ENCODE measurements at places on chromosomes 11 and 22.
A peak's percentile ranks its signal among the peaks of the same experiment; 100 is the strongest.

DNA sequence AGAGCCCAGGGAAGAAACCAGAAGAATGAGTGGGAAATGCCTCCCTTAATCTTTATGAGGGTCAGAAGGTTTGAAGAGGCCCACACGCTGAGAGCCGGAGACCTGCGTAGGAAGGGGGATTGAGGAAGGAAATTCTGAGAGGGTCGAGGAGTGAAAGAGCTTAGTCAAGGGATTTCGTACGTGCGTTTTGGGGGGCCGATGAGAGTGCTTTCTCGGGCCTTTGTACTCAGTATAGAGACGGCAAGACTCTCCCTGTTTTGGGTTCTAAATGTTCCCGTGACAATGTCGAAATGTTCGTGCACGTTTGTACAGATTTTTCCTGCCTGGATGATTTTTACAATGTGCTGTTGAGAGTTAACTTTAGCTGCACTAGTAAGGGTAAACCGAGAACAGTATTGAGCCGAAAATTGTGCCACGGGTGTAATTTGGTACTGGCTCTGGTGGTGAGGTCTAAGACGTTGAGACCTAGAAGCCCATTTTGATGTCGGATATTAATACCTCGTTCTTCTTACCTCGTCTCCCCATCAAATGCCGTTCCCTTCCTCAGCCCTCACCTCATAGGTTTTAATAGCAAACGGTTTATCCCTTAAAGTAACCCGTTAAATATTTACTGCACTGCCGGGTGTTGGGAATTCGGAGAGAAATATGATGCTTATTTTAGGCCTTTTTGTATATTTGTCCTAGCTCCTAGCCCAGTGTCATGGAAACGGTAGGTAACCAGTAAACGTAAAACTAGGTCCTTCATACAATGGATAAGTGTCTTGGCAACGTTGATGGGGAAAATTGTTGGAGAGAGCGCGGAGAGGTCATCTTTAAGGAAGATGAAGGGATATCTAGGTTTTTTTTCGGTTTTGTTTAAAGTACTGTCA lies 734 bp downstream of the C11orf58 start:
- DNase-seq = peak; percentile 38

GRCh38 chr22:38675833-38676232 lies 5.9 kb upstream of the TOMM22 start:
- DNase-seq = no peak

DNA sequence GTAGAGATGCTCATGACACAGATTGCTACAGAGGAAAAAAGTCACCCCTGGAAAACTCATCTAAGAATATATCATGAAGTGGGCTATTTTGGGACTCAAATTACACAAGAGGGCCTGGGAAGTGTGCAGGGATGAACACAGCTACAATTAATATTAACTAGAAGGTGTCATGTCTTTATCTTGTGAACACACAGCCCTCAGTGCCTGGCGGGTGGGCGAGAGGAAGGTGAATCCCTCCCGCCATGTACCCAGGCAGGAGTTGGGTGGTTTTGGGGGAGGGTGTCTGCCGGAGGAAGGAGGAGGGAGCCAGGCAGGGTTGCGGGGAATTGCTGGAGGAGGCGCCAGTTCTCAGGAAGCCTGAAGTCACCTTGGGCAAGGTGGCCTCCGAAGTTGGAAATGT lies 5.1 kb upstream of the FAM83F start:
- DNase-seq = no peak

DNA sequence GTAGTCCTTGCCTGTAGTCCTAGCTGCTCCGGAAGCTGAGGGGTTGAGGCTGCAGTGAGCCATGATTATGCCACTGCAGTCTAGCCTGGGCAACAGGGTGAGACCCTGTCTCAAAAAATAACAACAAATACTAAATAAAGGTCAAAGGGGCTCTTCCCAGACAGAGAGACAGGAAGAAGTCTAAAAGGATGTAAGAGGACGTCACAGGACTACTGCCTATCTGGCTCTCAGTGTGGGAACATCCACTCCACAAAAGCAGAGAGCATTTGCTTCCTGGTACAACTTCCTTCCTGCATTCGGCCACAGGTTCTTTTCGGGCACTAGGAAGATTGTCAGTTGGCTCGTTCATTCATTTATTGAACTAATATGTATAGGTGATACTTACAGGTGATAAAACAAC lies 110.6 kb downstream of the SGSM3 start:
- no peak for DNase-seq

DNA sequence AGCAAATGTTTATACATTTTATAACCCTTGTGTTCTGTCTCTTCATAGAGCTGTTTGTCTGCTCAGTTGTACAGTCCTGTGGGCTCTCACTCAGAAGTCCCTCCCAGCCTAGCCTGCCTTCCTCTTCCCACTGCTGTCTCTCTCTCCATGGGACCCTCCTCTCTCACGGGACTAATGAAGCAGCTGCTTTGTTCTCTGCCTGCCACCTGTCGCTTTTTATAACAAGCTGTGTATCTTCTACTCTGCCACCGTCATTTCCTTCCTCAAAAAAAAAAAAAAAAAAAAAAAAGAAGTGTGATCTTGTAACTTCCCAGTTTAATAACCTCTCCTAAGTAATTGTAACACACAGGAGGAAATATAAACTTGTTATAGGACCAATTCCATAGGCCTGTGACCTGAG lies 92.2 kb upstream of the ALKBH3 start:
- no peak for DNase-seq

DNA sequence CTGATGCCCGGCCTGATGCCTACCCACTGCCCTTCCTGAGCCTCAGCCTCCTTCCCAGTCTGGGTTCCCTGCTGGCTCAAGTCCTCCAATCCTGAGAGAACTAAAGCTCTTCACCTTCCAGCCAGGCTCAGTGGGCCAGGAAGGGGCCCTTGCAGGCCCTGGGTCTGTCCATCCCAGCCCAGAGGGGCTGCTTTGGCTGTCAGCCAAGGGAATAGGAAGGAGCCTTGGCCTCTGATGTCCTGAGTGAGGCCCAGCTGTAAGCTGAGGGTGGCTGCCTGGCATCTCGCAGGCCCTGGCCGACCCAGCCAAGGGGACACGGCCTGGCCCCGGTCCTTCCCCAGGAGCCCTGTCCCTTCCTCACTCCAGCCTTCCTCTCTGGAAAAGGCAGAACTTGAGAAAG lies 83.4 kb downstream of the DHCR7 start:
- DNase-seq = no peak

GRCh38 chr11:31817621-31818424 lies 6.7 kb upstream of the PAX6 start:
- DNase-seq = no peak

- DNase-seq = no peak
These were observed 3.6 kb downstream of the ASCL2 start for GRCh38 chr11:2266586-2267305.

GRCh38 chr11:33703234-33703633 lies 2.6 kb upstream of the C11orf91 start:
- no peak for DNase-seq

DNA sequence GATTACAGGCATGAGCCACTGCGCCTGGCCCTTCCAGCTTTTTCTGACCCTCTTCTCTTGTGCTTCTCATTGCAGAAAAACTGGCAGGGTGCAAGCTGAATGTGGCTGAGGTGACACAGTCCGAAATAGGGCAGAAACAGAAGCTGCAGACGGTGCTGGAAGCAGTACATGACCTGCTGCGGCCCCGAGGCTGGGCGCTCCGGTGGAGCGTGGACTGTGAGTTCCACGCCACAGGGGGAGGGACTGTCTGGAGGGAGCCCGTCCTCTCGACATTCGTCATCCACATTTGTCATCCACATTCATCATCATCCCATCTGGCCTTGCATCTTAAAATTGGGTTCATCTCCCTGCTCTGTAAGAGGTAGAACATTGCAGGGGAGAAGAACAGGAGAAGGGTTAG lies 49.3 kb upstream of the PARVG start:
- DNase-seq = no peak

DNA sequence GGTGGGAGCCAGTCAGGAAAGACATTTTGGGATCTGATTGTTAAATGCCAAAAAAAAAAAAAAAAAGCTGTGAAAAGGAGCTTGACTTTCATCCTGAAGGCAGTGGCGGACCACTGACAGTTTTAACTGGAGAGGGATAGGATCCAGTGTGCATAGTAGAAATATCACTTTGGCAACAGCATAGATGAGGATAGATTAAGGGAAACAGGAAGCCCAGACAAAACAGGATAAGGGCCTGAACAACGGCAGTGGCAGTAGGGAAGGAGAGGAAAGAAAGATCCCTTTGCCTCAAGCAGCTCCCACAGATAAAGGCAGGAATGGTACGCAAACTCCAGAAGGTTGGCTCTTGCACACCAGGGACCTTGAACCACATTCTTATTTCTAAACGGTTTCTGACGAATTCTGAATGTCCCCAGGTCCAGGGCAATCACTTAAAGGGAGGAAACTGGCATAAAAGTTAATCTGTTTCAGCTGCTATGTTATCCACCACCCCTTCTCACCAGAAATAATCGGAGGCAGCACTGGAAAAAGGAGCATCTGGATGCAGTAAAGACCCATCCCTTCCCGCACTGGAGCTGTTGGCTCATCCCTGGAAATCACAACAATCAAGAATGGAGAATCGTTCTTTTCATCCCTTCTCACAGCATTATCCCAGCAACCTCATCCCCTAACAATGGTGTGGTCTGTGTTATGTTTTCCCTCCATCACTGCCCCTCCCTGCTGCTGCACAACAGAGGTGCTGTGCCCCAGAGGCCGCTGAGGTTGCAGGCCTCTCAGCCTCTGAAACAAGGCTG lies 99.1 kb downstream of the GAB2 start:
- no peak for DNase-seq

DNA sequence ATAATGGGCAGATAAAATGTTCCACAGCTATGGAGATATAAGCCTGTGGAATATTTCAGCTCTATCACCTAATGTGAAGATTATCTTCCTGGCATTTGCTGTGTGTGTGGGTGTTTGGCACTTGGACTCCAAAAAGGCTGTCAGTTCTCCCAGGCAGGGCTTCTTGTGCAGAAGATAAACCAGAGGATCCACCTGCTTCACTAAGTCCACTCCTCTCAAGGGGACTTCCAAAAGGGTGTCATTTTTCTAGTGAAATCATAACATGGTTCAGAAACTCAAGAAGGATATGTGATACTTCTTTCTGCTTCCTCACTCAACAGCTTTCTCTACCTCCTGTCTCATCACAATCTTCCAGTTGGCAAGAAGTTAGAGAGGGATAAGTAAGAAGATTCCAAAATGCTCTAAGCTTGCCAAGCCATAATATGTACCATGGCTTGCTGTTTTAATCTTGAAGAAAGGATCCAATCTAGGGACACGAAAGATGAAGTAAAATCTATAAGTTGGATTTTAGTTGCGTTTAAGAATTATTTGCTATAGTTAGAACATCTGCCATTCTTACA lies 206.2 kb upstream of the MTMR2 start:
- no peak for DNase-seq

DNA sequence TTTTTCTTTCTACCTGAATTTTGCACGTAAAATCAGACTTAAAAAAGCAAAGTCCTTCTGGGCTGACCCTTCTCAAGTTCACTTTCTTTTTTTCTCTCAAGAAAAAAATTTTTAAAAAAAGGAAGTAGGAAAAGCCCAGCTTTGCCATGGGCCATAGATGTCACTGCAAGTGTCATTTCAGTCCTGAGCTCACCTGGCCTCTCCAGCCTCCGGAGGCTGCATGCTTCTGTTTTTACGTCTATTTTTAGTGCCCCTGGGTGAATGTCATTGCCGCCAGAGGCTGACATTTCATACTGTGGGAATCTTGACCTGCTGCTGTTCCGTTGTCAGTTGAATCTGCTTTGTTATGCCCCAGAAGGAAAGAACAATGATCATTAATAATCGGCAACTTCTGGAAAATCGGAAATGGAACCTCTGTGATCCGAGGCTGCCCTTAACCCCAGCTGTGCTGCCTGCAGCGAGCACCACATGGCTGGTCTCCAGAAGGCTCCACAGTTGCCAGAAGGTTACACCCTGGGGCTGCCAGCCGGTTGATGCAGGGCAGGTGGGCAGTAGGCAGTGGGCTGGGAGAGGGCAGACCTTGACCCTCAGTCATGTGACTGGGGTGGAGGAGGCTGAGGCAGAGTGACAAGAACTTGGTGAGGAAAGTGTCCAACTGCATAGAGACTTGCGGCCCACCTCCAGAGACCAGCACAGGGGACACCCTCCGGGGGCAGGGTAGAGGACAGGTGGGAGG lies 16.7 kb upstream of the MYEOV start:
- no peak for DNase-seq

- no peak for DNase-seq
These were observed 85.2 kb downstream of the CCDC34 start for GRCh38 chr11:27277843-27278242.

DNA sequence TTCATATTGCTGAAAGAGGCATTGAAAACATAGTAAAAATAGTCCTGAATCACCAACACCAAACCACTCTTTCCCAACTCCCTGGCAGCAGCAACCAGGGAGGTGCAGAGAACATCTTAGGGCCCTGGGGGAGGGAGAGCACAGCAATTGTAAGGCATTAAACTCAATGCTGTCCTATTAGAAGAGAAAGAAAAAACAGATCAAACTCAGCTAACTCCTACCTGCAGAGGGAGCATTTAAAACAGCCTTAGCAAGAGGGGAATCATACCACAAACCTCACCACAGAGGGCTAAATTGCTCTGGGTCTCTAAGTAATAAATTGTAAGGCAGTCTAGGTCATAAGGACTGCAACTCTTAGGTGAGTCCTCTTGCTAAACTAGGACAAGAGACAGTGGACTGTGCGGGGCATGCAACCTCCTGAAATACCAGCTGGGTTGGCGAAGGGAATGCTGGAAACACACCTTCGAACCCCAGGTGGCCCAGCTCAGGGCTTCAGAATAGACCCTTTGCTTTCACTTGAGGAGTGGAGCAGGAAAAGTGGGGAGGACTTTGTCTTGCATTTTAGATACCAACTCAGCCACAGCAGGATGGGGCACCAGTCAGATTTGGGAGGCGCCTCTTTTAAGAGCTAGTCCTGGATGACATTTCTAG lies 697.1 kb upstream of the FAT3 start:
- DNase-seq = no peak

GRCh38 chr11:67045314-67045713 lies 11.3 kb upstream of the RHOD start:
- peak; percentile 95 for DNase-seq

GRCh38 chr22:41613456-41613855 lies 7.4 kb downstream of the DESI1 start:
- DNase-seq = no peak

DNA sequence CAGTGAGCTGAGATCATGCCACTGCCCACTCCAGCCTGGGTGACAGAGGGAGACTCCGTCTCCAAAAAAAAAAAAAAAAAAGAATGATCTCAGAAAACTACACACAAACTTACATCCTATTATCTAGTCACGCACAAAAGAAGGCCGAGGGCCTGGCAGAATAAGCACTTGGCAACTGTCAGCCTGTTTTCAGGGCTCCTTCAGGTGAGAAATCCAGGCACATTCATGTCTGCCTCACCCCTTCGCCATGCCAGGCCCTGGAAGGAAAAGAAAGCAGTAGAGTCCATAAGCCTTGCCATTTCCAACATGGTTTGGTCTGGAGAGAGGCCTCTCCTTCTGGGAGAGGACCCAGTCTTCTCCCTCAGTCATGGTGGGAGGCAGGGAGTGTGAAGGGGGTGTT lies 30.9 kb downstream of the C11orf58 start:
- DNase-seq = no peak
